NCI-H1930 (cell line): ENCODE measurements at places on chromosomes 11 and 22.

DNA sequence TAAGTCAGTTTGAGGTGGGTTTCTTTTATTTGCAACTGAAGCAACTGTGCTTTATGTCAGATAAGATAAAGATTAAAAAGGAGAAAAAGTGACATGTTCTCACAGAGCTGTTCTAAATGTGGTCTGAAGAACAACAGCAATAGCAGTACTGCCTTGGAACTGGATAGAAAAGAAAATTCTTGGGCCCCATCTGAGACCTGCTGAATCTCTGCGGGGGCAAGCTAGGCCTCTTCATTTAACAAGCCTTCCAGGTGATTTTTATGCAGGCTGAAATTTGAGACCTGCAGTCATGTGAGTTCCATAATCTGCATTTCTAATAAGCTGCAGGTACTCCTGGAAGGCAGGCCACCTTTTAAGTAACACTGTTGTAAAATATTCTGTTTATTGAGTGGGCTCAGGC, 91.4 kb upstream of the CTSC start:
- no peak for DNase-seq

DNA sequence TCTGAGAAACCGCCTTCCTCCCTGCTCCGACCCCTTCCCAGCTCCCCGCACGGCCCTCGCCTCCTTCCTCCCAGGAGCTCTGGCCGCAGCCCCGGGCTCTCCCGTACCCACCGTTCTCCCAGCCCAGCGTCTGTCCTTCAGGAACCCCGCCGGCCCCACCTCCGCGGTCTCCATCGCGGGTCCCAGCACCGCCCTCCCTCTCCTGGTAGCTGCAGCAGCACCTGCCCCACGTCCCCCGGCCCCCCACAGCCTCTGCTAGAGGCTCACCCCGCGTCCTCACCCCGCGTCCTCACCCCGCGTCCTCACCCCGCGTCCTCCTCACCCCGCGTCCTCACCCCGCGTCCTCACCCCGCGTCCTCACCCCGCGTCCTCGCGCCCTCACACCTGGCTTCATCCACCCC, 85.9 kb downstream of the WNT7B start:
- DNase-seq: no peak

GRCh38 chr11:123129920-123130319, 65.1 kb downstream of the CLMP start:
- no peak for DNase-seq

GRCh38 chr11:1982873-1983600, 14.6 kb downstream of the H19 start:
- no peak for DNase-seq

- DNase-seq: no peak
These were observed 16.2 kb downstream of the CAPN5 start for GRCh38 chr11:77082838-77083565.

DNA sequence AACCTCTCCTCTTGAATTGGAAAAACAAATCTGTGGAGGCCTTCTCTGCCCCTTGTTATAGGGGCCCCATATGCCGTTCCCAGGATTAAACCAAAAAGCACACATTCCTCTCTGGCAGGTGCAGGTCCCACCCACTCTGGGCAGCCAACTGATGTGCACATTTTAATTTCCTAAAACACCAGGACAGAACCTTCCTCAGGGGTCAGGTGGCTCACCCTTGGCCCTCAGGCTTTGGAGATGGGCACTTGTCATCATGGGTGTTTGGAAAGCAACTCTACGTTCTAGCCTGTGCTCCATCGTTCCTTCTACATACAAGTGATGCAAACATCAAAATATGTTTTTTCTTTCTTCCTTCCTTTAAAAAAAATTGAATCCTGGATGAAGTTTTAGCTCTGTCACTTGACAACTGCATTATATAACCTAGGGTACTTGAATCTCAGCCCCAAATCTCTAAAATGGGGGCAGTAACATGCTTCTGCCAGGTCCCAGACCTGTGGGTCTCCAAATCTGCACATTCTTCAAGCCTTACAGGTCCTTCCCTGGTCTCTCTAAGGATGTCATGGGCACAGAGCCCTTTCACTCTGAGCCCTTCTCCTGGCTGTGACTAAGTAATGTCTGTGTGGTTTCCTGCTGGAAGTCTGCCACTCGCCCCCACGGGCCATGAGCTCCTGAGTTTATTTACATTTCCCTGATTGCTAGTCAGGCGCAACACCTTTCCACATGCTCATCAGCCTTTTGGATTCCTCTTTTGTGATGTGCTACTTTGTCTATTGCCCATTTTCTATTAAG, 43.8 kb downstream of the KCNQ1OT1 start:
- no peak for DNase-seq

DNA sequence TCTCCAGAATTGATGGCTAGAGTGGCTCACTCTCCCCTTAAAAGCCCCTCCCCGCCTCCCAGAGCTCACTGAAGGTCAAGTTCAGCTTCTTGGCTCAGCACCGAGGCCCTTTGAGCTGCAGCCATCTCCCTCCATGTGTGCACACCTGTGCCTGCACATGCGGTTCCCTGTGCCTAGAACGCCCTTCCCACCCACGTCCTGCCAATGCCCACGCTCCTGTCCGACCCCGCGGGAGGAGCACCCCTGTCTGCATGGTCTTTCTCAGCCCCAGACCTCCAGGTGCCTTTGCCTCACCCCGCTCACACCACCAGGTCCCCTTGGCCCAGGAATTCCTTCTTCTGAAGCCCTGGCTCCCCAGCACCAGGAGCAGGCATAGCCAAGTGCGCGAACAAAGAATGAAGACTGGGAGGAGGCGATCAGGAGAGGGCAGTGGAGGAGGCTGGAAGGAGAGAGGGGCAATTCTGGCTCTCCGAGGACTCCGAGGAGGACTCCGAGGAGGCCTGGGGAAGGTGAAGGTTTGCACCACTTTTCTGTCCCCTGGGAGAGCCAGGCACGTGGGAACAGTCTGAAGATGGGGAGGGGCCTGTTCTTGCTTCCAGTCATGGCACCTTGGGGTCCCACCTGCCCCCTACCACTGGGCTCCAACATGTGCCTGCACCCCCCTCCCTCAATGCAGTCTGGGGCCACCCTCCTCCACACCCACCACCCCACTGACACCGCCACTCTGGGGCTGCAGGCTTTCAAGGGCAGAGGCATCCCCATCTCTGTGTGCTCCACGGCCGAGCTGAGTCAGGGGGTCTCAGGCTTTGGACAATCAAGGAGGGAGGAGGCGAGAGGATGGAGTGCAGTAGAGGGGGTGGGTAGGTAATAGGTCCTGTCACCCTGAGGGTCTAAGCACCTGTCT, 17.7 kb downstream of the IGF2 start:
- no peak for DNase-seq

DNA sequence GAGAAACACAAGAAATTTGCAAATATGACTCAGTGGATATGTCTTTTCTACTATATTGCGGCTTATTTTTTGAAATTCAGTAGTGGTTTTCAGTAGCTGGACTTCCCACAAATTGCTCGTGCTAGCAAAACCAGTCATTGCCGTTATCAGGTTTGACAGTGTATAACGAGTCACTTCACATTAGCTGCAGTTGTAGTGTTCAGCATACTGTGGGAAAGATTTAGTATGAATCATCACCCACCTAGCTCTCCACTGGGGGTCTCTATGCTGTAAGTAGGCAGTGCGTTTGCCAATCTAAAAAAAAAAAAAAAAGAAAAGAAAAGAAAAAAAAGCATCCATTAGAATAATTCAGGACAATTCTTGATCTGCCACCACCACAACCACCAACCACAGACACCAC, 1318.9 kb downstream of the LRRC4C start:
- no peak for DNase-seq
